PC-9 (cell line): ENCODE measurements at places on chromosomes 7 and 10. TPM values are rescaled to one million over a fixed set of nuclear protein-coding genes. Genes with fewer than 3 reads are reported as not detected.

Gene PHTF2
- total RNA-seq: 36.4 and 52.0 TPM in 2 replicates

GRCh38 chr7:50962281-50962883 lies 179.7 kb upstream of the GRB10 start:
- DNase-seq: no peak
- peak overlapping the region; percentile 59 for H3K27ac ChIP-seq
- H3K36me3 ChIP-seq: no peaks in the 10 kb centered on the region
- peaks cover 42% of the 10 kb centered on the region for H3K4me1 ChIP-seq

- H3K27me3 ChIP-seq: peaks cover 23% of the 10 kb centered on the region; the same call in 1 of the 2 replicates
- no peak overlapping the region for H3K4me3 ChIP-seq
- no peaks in the 10 kb centered on the region for H3K36me3 ChIP-seq
These were observed 351.7 kb upstream of the C7orf33 start for GRCh38 chr7:148238761-148239325.

DNA sequence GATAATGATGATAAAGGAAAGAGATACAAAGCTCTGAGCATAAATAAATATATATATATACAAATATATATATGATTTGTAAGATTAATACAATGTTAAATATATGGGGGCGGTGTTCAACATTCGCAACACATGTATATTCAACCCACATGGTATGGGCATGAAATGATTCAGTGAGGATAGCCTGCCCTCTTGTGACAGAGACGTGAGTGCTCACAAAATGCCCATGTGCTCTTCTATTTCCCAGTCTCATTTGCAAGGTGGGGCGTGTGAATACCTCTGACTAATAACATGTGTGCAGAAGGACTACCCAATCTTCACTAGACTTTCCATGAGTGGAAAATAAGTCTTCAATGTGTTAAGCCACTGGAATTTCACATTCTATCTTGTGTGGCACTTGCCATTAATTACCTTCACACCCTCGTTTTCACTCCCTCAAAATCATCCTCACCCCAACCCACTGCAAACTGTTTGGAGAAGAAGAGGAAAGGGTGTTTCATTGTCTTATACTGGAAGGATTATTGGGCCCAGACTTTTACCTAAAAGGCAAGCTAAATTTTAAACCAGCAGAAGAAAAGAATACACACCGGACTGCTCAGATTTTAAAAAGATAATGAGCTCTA lies 26.9 kb downstream of the ASAH2 start:
- H3K4me3 ChIP-seq: no peak overlapping the region
- H3K36me3 ChIP-seq: no peaks in the 10 kb centered on the region
- H3K27ac ChIP-seq: no peak overlapping the region
- no peaks in the 10 kb centered on the region for H3K27me3 ChIP-seq
- peak; percentile 68 for DNase-seq
